ENCODE measurements at places on chromosomes 16 and 17.

DNA sequence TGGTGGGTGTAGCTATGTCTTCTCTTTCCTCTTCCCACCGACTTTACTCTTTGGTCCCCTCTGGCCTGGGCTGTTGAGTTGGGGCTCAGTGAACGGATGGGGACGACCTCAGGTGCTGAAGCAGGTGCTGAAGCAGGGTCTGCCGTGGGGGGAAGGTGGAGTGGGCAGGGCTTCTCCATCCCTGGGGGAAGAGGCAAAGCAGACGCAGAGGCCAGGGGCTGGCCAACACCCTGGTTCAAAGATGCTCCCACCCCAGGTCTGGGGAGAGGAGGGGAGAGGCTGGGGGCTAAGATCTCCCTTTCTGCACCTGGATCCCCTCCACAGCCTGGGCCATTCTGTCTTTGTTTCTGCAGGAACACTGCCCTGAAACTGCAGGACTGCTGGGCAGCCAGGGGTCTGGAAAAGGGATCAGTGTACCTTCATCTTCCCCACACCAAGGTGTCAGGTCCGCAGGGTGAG is 22.9 kb downstream of the ALOX12B start:
- no peak for DNase-seq

DNA sequence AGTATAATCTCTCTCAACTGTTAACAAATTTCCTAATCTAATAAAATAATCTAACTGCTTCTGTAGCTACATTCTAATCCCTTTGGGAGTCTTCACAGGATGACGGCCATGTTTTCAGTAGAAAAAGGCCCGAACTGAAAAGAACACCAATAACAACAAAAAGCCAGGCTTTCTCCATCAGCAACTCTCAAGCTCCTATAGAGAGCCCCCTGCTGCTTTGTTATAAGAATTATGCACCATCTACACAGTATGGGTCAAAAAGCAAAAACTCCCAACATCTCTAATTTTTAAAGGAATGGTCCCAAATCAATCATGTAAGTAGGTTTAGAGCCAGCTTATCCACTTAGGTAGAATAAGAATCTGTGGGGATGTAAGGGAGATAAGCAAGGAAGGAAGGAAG is 163.6 kb upstream of the C17orf78 start:
- DNase-seq, result no peak

- no peak for DNase-seq
Measured at GRCh38 chr16:35339337-35339736, 1879.9 kb downstream of the TP53TG3F start.

- DNase-seq, result peak; percentile 61
Measured at GRCh38 chr16:27408012-27408601, 6.1 kb downstream of the IL21R start.

- DNase-seq, result no peak
Measured at GRCh38 chr16:77833921-77834634, 45.7 kb downstream of the VAT1L start.

- no peak for DNase-seq
Measured at GRCh38 chr17:56314026-56314425, 160.8 kb downstream of the ANKFN1 start.

- no peak for DNase-seq
Measured at GRCh38 chr17:62706598-62707424, 79.3 kb downstream of the MRC2 start.

- DNase-seq, result no peak
Measured at GRCh38 chr16:25031132-25031440, 15.9 kb upstream of the ARHGAP17 start.

- DNase-seq, result peak; percentile 60
Measured at GRCh38 chr17:82097184-82097918, 685 bp downstream of the FASN start.

DNA sequence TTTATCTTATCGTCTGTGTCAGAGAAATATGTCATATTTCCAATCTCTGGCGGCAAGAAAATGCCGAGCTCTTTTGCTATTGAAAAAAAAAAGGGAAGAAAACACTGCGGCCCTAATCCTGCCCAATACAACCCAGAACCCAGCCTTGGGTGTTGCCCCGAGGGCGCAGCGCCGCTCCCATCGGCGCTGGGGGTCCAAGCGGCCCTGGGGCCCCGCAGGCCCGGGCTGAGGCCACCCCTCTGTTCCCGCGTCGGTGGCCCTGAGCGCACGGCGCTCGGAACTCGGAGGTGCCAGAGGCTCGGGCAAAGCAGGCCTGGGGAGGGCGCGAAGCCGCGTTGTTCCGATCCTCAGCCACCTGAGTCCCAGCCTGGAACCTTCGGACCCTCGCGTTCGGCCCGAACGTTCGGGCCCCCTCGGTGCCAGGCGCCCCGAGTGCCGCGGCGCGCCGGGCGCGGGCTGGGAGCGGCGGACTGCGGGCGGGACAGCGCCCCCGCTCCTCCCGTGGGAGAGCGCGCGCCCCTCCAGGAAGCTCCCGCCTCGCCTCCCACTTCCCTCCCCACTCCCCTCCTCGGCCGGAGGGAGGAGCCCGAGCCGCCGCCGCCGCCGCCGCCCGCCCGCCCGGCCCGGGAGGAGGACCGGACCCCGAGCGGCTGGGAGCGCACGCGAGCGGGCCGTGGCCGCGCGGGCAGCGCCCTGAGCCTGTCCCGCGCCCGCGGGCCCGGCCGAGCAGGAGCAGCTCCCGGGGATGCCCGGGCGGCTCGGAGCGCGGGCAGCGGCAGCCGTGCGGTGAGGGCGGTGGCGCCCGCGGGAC is at the start of gene CPNE2:
Gene CPNE2 (plus strand): TSS at position 609 of the 811 bp plus-strand sequence. CDS start 18,160 bp downstream, outside the sequence.
- peak; percentile 62 for DNase-seq

DNA sequence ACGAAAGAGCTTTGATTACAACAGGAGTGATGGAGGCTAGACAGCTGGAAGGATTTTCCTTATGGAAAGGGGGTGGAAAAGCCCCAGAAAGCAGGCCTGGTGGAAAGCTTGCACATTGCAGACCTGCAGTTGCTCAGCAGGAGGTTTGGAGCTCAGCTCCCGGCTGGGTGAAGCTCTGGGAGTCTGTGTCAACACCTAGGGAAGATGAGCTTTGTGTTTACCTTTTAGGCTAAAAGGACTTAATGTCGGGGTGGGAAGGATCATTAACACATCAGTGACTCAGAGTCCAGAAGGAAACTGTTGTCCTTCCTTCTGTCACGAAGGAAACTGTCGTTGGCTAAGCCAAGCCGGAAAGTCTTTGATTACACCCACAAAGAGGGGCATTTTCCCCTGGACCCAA is 48.2 kb downstream of the RAP1GAP2 start:
- no peak for DNase-seq

- DNase-seq, result peak; percentile 82
Measured at GRCh38 chr16:88810912-88811768, 588 bp downstream of the APRT start.

- no peak for DNase-seq
Measured at GRCh38 chr17:39357488-39357887, 43.9 kb downstream of the FBXL20 start.

DNA sequence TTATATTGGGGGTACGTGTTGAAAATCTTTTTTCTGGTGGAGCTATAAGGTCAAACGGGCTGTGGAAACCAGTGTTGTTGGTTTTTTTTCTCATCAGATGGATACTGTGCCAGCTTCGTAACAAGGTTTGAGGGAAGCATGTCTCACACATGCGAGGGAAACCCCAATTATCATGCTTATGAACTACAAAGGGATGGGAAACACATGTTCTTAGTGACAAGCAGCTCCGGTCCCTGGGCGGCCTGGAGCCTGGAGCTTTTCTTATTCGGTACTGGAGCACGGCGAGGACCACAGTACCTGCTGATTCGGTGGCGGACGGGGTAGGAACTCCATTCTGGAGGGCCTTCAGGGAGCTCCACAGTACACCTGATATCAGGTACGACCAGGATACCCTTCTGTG is 12.5 kb downstream of the SLC43A2 start:
- DNase-seq, result no peak

DNA sequence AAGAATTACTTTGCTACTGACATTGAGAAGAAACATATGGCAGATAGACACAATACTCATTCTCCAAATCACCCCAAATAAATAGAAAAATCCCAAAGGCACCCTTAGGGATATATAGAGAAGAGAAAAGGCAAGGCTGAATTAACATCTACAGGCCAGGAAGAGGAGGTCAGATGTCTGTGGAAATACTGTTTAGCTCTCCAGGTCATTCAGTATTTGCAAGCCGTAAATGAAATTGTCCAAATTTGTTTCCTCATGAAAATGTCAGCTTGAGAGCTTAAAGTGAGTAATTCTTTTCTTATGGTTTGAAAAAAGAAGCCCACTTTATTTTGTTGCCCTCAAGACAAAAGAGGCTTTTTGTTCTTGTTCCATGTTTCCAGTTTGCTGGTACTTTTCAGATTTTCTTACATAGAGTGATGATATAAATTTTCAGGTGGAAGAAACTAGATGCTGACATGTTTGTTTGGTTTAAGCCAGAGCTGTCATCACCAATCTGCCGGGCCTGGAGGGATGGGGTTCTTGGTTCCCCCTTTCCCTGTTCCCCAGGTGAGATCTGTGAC is 189.0 kb downstream of the MAP2K4 start:
- DNase-seq, result no peak

DNA sequence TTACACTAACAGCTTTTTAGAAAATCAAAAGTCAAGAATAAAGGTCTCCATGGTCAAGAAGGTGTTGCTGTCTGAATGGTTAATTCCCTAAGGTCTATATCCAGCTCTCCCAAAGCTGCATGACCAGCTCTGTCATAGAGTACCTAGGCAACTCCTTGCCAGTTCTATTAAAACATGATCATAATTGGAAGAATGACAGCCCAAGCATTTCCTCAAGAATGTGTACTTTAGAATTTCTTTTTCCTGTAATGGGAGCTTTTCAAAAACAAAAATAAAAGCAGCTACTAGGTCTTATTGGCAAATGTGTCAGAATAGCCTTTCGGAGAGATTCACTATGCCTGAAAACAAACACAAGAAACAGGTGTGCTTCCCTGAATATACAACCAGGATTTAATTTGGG is 7.9 kb downstream of the SPOP start:
- no peak for DNase-seq

- no peak for DNase-seq
Measured at GRCh38 chr17:51801626-51802025, 356.9 kb downstream of the CA10 start.

- no peak for DNase-seq
Measured at GRCh38 chr17:4643676-4644075, 2.2 kb upstream of the ALOX15 start.

GRCh38 chr17:80220054-80220735 is at the start of the genes SGSH and SLC26A11:
SGSH (minus strand) TSS chr17:80220333; CDS start chr17:80220313, 20 bp downstream.
SLC26A11 (plus strand) TSS chr17:80220427; CDS start chr17:80221561, 1,134 bp downstream.
- DNase-seq, result peak; percentile 82

DNA sequence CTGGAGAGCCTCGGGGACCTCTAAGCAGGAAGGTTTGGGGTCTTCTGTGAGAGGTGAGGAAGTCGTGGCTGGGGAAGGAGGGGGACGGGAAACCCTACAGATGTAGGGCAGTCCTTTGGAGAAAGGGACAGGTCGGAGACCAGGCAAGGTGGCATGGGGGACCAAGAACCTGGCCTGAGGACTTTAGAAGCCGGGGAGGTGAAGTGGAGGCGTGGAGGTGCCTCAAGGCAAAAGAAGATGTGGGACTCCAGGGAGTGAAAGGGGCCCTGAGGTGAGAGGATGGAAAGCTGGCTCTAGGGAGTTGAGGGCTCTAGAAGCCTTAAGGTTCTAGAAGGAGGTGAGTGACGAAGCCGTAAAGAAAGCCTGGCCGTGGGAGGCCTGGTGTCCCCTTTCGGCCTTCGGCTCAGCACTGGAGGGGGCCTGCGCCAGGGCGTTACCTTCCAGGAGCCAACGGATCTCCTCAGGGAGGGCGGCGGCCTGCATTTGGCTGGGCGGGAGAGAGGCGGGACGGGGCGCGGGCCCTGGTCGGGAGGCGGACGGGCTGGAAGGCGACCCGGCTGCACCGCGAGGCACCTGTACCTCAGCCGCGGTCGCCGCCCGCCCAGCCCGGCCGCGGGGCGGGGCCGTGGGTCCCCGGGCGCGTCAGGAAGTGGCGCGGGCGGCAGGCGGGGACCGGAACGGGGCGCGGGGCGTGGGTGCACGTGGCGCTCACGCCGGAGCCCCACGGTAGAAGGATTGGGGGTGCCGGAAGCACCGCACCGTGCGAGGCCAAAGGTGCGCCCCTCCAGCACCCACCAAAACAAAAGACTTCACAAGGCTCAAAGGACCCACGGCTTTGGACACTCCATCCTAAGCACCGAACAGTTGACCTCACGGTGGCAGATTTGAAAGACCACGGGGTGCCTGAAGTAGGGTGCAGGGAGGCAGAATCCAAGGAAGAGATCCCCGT is at the start of gene SKAP1:
Gene SKAP1 (minus strand): TSS at position 577 of the 949 bp plus-strand sequence.
- DNase-seq, result no peak

GRCh38 chr17:78970834-78971755 is 8.6 kb downstream of the LGALS3BP start:
- DNase-seq, result peak; percentile 85

- DNase-seq, result peak; percentile 52
Measured at GRCh38 chr17:75645889-75646637, 12.8 kb downstream of the SMIM5 start.

DNA sequence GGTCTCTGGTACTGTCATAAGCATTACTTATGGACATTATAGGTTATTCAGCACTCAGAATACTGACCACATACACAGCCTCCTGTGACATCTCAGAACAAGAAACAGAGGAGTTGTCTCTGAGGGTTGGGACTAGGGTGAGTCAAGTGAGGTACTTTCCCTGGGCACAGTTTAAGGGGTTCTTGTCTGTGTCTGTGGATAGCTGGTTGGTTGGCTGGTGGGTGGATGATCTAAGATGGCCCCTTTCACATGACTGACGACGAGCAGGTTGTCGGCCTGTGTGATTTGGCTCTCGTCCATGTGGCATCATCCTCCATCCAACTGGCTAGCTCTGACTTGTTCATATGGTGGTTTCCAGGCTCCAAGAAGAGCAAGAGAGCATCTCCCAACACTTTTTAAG is 163.9 kb downstream of the PRKCB start:
- DNase-seq, result peak; percentile 39

GRCh38 chr16:29318037-29318436 is 88.5 kb downstream of the NPIPB11 start:
- no peak for DNase-seq

DNA sequence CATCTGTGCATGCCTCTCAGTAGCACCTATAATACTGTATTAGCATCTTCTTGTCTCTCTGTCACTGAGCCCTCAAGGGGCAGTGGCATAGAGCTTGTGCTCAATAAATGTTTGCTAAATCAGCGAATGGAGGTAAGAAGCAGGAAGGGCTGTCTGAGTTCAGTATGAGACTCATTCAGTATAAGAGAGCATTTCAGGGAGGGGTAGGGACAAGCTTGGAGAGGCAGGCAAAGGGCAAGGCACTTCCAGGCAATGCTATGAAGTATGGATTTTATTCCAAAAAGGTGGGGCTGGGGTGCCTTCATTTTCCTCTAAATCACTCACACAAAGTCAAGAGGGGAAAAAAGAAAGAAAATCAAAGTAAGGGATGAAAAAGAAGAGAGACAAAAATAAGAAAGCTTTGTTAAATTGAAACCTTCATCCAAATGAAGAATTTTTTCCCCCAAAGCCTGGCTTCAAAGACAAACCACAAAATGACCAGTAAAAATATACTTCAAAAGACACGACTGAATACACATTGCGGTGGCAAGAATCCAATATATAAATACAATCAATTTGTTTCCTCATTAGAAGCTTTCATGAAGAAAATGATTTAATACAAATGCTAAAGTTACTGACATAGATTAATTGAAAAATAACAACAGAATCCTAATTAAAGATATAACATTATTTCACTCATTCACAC is 51.2 kb downstream of the SKAP1 start:
- no peak for DNase-seq

GRCh38 chr17:82815790-82816305 is 24.0 kb downstream of the ZNF750 start:
- no peak for DNase-seq

Data from suppressor macrophage treated with lipopolysaccharide for 4 hours (primary cell).